ENCODE measurements at places on chromosomes 4 and X. TPM values are rescaled to one million over a fixed set of nuclear protein-coding genes. Genes with fewer than 3 reads are reported as not detected.

GRCh38 chrX:33190016-33190415 lies 21.3 kb downstream of the DMD start:
- DNase-seq: no peak

DNA sequence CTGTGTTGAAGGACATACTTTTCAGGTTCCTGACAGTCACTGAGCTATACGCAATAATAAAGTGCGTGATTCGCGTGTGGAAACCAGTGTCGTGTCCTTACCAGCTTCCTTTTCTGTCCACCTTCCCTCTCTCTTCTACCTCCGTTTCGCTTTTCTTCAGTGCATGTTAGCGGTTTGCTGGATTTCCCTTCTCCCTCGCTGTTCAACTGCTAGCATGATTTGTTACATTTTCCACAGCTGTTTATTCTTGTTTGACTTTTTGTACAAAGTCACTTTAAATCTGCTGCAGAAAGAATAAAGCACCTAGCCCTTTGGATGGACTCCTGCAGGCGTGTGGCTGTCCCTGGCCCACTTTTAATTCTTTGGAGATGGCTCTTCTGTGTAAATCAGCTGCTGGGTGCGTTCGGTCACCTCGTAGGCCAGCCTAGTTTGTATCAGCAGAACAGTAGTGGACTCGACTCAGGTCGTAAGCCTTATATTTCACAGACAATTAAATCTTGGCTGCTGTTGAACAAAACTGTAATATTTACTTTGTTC lies 8.9 kb upstream of the HAND2 start:
- DNase-seq: no peak

- peak; percentile 37 for DNase-seq
Measured at GRCh38 chrX:136767104-136767941, 13.4 kb downstream of the ARHGEF6 start.

- no peak for DNase-seq
Measured at GRCh38 chr4:98237204-98237603, 24.0 kb upstream of the RAP1GDS1 start.

DNA sequence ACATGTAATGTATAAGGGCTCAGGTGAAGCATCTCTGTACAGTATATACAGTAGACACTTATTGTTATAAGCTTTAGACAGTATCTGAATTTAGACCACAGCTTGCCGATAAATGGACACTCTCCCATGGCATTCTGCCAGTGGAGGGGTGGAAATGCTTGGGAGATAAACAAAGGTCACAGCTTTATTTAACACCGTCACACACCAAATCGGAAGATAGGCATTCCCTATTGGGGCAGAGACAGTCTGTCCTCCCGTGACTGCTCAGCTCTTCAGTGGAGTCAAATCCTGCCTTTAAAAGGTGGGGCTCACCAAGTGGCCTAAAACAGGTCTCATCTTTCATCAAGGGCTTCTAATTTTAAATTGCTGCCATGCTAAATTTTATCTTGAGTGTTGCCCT lies 178.8 kb downstream of the CAMK2D start:
- DNase-seq: no peak

DNA sequence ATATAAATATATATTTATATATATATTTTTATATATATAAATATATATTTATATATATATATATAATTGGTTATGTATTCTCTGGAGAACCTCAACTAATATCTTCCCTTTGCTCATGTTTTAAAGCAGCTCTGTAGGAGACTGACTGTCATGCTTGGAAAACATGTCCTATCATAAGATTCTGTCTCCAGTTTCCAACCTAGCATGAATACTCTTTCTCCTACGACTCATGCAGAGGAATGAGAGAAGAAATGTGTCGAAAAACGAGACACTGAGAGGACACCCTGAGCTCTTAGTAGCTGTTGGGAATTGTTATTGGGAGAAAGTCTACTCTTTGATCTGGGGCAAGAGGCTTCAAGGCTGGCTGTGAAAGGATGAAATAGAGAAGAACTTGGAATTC lies 166.5 kb upstream of the SLIT2 start:
- DNase-seq: no peak

SSX5 gene
- total RNA-seq: not detected

S100G gene
- not detected for total RNA-seq

Data from neural crest cell (in vitro differentiated cells).